Mesendoderm (in vitro differentiated cells): ENCODE measurements at places on chromosomes 4 and X.

DNA sequence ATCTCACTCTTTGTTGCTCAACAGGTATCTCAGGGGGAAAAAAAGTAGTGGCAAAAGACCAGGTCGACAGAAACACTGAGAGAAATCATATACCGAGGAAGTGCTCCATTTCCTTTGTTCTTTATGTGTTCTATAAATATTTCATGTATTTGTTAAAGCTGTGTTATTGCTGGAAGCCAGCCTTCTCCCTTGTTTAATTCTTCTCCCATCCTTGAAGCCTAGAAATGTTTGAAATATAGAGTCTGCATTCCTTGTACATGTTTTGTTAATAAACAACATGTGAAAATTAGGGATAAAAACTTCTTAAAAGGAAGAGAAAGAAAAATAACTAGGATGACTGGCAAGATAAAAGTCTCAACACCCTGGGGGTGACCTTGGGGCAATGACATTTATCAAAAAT, 186.2 kb downstream of the ANKRD50 start:
- no peak for DNase-seq

DNA sequence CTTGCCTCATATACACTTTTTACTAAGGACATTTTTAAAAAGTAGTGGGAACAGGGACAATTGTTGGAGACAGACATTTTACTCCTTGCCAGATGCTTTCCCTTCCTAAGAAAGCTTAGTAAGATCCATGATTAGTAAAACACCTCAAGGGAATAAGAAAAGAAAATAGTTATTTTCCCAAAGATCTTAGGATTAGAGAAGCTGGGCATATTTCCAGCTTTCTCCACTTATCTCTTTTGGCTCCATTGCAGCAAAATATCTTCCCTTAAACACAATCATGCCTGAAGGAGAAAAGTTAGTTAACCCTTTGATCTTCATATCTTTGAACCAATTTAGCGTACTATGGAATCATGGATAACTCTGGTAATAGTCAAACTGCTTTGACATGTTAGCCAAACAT, 257.9 kb downstream of the PCDH18 start:
- no peak for DNase-seq

GRCh38 chrX:1283741-1284140, 15.1 kb downstream of the CSF2RA start:
- DNase-seq: peak; percentile 15

- DNase-seq: no peak
These were observed 454.7 kb downstream of the IL15 start for GRCh38 chr4:142091085-142091513.

DNA sequence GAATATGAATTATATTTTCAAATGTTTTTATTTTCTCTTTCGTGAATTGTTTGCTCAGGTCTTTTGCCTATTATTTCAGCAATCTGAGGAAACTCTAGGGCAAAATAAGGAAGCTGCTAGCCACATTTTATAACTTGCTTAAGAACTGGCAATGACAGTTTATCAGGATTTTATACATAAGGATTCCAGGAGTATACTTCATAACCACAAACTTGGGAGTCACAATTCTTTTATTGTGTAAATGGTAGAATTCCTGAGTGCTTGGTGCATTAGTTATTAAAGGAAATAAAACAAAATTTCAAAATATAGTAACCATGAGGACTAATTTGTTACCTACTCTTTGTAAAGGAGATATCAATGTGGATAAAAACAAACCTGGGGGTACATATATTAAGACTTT, 54.4 kb downstream of the PALLD start:
- DNase-seq: no peak

DNA sequence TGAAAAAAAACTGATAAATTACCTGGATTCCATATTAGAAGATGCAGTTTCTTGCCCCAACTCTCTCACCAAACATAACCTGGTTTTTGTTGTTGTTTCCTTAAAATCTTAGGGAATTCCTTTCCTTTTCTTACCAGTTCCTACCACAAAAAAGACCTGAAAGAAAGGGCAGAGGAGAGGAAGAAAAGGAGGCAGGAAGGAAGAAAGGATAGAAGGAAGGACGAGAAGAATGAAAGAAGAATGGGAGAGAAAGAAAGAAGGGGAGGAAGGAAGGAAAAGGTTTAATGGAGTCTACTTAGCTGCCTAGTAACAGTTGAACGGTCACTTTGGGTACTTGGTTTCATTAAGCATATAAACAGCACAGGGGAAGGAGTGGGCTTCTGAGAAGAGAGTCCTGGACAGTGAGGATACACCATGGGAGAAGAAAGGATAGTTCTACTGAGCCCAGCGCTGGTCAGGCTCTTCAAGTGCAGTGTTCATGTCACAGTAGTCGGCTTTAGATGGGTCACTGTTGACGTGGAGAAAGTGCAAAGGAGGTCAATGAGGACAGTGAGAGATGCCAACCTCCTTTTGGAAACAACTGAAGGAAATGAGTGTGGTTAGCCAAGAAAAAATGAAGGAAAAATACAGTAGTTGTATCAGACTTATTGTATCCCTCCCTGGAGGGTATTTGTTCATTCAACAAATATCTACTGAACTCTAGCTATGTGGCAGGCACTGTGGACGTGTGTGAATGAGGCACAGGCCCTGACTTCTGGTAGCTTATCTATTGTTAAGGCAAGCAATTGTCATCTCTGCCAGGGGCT, 1.1 kb upstream of the CHIC2 start:
- DNase-seq: peak; percentile 48

DNA sequence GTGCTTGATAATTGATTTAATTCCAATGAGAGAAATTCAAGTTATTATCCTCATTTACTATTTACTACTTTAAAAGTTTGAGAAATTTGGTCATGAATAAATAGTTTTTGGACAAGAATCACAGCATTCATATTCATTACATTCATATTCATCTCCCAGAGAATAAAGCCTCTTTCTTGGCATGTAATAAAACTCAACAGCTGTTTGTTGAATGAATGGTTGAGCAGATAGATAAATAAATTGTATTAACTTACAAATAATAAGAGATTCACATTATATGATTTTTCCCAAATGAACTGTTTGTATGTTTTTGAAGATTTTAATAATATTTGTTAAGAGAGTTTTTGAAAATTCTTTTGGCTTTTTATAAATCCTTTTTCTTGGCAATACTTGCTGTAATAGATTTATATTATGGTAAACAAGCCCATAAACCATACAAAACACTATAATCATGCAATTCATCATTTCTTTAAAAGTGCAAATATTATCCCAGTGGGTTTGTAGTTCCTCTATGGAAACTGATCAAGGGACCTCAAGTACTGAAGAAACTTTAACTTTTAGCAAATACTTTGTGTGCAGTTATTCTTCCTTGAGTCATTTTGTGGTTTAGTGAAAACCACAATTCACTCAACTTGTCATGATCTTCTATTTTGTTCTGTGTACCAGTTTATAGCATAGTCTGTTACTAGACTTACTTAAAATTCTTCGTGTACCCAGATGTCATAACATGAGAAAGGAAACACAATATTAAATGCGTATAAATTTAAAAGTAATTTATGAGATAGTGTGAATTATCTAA, 371.8 kb downstream of the ADGRL3 start:
- DNase-seq: no peak

DNA sequence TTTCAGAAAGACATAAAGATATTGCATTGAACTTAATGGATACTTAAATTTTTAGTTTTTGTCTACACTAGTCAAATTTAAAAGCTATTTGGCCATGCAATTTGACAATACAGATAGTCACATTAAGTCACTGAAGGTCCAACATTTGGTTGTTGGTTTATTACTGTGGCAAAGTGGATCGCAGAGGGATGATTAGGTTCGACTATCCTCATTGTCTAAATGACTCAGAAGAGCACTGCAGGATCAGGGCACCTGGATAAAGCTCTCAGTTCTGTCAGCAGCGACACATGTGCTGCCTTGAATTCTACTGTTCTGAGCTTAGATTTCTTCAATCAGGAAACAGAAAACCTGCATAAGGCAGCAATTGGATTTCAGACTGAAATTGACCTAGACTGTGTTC, 130.7 kb downstream of the AMELX start:
- no peak for DNase-seq

GRCh38 chrX:20181598-20182329, 40.1 kb upstream of the EIF1AX start:
- no peak for DNase-seq

DNA sequence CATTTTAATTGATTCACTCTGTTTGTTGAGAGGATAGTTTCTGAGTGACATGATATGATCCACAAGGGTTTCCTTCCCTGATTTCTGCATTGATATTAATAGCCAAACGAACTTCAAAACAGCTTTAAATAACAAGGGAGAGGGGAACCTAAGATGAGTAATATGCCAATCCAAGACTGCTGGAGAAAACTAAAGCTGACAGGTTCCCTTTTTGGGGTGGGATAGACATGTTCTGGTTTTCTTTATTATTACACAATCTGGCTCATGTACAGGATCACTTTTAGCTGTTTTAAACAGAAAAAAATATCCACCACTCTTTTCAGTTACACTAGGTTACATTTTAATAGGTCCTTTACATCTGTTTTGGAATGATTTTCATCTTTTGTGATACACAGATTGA, 182.2 kb downstream of the AR start:
- DNase-seq: no peak

DNA sequence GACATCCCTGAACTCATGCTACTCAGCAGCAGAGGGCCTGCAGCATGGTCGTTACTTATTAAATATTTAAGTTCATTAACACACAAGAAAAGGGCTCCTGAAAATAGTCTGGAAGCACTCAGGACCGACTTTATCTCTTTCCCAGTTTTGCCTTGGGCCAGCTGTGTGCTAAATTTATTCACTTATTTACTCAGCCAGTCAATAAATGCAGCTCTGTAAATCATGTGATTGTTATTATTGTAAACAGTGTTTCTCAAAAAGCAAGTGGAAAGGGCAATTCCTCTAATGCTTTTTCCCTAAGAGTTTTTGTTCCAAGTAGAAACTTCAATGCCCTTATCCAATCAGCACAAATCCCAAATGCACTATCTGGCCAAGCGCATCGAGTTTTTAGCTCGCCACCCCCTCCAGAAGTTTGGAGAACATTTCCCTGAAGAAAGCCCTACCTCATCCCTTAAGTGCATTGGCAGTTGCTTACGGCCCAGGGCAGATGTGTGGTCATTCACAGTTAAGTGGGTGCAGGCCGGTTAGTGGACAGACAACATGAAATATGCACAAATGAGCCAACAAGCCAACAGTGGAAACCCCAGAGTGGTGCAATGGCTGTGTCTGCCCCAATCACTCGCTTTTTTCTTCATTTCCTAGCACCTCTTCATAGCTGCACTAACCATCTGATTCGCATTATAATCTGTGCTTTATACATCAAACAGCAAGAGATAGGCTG, 125.8 kb downstream of the SMIM20 start:
- no peak for DNase-seq

GRCh38 chr4:186778134-186778533, 54.5 kb upstream of the FAT1 start:
- DNase-seq: no peak

DNA sequence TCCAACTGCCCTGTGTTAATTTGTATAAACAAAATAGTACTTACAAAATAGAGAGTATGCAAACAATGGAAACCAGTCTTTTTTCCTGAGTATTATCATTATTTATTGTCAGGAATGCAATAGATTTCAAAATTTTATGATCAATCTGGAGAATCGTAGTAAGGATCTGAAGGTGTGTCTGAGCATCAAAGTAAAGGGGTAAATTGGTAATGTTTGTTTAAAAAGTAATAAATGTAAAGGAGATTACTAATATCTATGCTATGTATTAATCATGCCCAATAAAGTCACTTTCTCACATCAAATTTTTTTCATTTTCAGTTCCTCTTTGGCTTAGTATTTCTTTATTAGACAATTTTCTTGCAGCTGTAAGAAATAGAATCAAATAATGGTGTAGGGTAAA, 1507.1 kb upstream of the PCDH7 start:
- DNase-seq: no peak

DNA sequence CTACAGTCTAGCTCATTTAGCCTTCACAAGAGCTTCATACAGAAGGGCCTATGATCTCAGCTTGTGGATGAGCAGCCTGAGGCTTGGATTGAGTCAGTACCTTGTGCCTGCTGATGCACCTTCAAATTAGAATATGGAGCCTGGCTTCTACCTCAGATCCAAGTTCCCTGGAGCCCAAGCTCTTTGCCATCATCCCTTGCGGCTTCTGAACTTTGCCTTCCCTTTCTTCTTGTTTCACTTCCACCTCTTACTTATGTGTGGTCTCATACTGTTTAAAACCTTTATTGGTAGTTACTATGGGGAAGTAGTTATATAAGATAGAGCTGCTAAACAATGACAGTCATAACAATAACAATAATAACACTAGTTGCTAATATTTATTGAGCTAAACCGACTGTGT, 84.3 kb upstream of the AFF2 start:
- no peak for DNase-seq

DNA sequence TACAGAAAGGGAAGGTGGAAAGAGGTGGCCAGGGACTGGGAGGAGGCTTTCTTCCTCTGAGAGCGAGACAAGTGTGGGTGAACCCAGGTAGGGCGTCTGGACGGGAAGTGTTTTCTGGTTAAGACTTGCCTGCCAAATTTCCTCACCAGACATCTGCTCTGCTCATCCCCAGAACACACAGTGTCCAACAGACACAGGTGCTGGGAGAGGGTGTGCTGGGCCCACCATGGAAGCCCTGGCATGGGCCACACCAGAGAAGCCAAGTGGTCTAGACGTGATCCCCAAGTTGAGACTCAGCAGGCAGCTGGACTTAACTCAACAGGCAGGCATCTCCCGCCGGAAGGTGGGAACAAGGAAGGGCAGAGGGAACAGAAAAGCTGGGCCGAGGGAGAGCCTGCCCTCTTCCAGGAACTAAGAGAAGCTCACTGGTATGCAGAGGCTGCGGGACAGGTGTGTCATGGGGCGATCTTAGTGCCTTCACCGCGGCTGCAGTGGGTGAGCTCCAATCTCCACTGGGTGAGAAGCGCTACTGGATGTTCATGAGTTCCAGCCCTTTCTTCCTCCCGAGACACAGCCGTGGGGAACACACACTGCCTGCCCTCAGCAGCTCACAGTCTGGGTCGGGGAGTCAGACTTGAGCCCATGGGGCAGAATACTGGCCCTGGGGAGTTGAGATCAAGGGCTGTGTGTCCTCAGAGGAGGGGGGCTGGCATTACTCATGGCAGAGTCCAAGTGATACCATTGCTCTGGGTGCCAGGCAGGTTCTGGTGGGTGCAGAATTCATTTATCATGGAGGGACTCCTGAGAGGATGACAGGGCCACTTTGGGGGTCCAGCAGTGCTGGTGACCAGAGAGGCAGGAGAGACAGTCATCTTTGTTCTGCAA, 110.2 kb downstream of the CPZ start:
- DNase-seq: no peak

DNA sequence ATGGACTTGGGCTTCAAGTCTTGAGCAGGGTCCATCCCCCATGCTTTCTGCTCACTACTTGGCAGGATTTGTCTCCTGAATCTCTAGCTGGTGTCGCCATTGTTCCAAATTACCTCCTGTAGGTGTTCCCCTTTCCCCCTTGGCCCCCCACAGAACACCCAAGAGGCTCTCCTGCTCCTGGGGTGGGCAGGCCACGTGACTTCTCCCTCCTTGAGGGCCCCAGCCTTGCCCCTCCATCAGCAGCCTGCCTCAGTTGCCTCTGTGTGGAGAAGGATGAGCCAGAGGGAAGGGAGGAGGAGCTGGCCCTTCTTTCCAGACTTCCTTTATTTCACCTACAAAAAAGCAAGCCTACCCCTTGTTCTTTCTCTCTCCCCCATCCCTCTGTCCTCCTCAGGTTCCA, 1.8 kb downstream of the GPR78 start:
- no peak for DNase-seq

GRCh38 chr4:164379694-164380093, 374.2 kb upstream of the SMIM31 start:
- DNase-seq: peak; percentile 6
